ENCODE measurements at places on chromosomes 1 and 21.

DNA sequence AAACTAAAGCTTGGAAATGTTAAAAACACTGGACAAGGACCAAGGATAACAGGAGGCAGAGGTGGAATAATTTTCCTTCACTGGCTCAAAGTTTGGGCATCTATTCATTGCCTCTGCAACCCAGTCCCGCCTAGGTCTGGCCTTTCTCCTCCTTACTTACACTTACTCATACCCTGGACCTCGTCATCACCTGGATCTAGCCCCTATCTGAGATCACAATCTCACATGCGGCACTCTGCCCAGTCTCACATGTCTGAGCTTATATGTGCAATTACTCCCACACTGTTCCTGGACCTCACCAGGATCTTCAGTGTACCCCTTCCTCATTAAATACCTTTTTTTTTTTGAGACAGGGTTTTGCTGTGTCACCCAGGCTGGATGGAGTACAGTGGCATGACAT, 37.6 kb downstream of the NVL start:
- H3K4me1 ChIP-seq = no peaks in the 10 kb centered on the region
- H3K36me3 ChIP-seq = peaks cover 75% of the 10 kb centered on the region
- H3K27ac ChIP-seq = no peak overlapping the region
- no peak for DNase-seq

- no peaks in the 10 kb centered on the region for H3K27me3 ChIP-seq
- peaks cover 47% of the 10 kb centered on the region for H3K4me1 ChIP-seq
- H3K4me3 ChIP-seq = no peak overlapping the region
- peak; percentile 67 for DNase-seq
- peaks cover 48% of the 10 kb centered on the region for H3K36me3 ChIP-seq
These were observed 38.7 kb upstream of the IPO9 start for GRCh38 chr1:201790261-201790660.

- H3K27ac ChIP-seq = no peak overlapping the region
- no peak overlapping the region for H3K4me3 ChIP-seq
- H3K27me3 ChIP-seq = no peaks in the 10 kb centered on the region
- H3K36me3 ChIP-seq = no peaks in the 10 kb centered on the region
These were observed 65.5 kb downstream of the AKT3 start for GRCh38 chr1:243784506-243784905.

DNA sequence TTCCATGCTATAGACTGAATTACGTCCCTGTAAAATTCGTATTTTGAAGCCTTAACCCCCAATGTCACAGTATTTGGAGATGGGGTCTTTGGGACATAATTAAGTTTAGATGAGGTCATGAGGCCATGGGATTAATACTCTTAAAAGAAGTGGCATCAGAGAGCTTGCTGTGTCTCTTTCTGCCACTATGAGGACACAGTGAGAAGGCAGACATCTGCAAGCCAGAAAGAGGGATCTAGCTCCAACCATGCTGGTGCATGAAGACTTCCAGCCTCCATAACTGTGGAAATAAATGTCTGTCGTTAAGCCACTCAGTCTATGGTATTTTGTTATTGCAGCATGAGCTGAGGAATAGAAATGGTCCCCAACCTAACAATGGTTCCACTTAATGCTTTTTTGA, 99.0 kb downstream of the LTN1 start:
- no peaks in the 10 kb centered on the region for H3K36me3 ChIP-seq
- H3K27ac ChIP-seq = no peak overlapping the region
- H3K4me3 ChIP-seq = no peak overlapping the region
- no peaks in the 10 kb centered on the region for H3K4me1 ChIP-seq
- no peaks in the 10 kb centered on the region for H3K27me3 ChIP-seq
- no peak for DNase-seq

DNA sequence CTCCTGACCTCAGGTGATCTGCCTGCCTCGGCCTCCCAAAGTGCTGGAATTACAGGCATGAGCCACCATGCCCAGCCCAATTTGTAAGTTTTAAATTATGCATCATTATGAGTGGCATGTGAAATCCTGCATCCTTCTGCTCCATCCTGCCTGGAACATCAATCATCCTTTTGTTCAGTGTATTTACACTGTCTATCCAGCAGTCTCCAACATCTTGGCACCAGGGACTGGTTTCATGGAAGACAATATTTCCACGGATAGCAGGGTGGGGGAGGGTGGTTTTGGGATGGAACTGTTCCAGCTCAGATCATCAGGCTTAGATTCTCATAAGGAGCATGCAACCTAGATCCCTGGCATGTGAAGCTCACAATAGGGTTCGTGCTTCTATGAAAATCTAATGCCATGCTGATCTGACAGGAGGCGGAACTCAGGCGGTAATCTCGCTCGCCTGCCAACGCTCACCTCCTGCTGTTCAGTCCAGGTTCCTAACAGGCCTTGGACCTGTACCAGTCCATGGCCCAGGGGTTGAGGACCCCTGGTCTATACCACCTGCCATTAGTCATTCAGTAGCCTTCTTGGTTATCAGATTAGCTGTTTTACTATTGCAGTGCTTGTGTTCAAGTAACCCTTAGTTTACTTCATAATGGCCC, 22.2 kb upstream of the TCEA3 start:
- H3K27ac ChIP-seq = no peak overlapping the region
- peaks cover 19% of the 10 kb centered on the region for H3K36me3 ChIP-seq
- H3K4me3 ChIP-seq = no peak overlapping the region
- H3K4me1 ChIP-seq = no peaks in the 10 kb centered on the region
- H3K27me3 ChIP-seq = no peaks in the 10 kb centered on the region

DNA sequence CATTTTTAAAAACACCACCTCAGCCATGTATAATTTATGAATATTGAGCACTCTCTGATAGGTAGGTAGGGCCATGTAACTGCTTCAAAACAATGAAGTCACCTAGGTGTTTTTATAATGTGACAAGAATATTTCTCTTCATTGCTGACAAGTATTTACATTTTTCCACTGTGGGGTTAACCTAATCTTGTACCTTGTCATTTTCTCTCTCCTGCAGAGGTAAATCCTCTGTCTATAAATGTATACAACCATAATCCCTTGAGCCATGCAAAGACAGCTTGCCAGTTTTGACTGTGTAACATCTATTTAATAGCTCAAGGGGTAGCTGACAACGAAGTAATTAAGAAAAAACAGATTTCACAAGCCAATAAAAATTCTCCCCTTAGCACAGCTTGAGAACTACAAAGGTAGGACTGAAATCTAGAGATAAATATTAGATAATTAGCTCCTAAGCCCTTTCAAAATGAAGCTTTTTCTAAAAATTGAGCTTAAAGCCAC, 137.6 kb upstream of the POGK start:
- DNase-seq = no peak
- no peaks in the 10 kb centered on the region for H3K4me1 ChIP-seq
- H3K27me3 ChIP-seq = no peaks in the 10 kb centered on the region

- H3K27me3 ChIP-seq = no peaks in the 10 kb centered on the region
- H3K4me3 ChIP-seq = no peak overlapping the region
- no peaks in the 10 kb centered on the region for H3K36me3 ChIP-seq
- no peak overlapping the region for H3K27ac ChIP-seq
- no peaks in the 10 kb centered on the region for H3K4me1 ChIP-seq
These were observed 211.0 kb upstream of the PBX1 start for GRCh38 chr1:164347980-164348379.

DNA sequence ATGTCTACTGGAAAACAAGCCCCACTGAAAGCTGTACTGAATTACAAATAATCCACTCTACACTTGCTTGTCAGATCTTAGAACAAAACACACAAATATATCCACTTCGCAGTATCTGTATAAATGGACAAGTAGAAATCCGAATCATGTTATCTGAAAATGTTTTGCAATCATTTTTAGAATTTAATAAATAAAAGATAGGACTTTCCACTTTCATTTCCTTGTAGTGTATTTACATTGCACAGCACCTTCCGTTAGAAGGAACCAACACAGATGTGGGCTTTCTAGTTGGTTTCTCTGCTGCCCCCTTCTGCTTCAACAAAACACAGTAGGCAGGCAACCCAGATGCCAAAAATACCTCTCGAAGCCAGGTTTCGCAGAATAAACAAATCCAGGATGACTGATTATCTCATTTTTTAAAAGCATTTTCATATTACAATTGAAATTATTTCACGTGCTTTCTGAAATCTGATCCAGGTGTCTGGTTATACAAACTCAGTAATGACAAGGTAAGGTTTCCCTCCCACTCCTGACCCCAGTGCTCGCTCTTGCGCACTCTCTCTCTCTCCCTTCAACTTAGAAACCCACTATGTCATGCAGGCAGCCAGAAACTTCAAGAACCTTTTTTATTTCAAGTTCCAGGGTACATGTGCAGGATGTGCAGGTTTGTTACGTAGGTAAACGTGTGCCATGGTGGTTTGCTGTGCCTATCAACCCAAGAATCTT, 389.9 kb downstream of the SMYD3 start:
- no peak overlapping the region for H3K27ac ChIP-seq
- H3K4me1 ChIP-seq = no peaks in the 10 kb centered on the region

GRCh38 chr1:214957330-214958137, 125.0 kb upstream of the KCNK2 start:
- no peaks in the 10 kb centered on the region for H3K36me3 ChIP-seq
- no peaks in the 10 kb centered on the region for H3K4me1 ChIP-seq
- DNase-seq = no peak
- H3K27me3 ChIP-seq = no peaks in the 10 kb centered on the region
- no peak overlapping the region for H3K27ac ChIP-seq

- H3K4me1 ChIP-seq = no peaks in the 10 kb centered on the region
- no peak overlapping the region for H3K4me3 ChIP-seq
- H3K36me3 ChIP-seq = no peaks in the 10 kb centered on the region
- no peak for DNase-seq
- no peak overlapping the region for H3K27ac ChIP-seq
These were observed 165.1 kb downstream of the DAB1 start for GRCh38 chr1:57258557-57259325.

- H3K27ac ChIP-seq = peak overlapping the region; percentile 90
- no peak for DNase-seq
- no peaks in the 10 kb centered on the region for H3K36me3 ChIP-seq
These were observed 2.5 kb downstream of the PBX1 start for GRCh38 chr1:164561472-164561871.

GRCh38 chr1:180577361-180577760, 18.6 kb downstream of the OVAAL start:
- DNase-seq = no peak
- no peaks in the 10 kb centered on the region for H3K36me3 ChIP-seq
- H3K27me3 ChIP-seq = no peaks in the 10 kb centered on the region
- H3K4me1 ChIP-seq = no peaks in the 10 kb centered on the region
- no peak overlapping the region for H3K4me3 ChIP-seq
- no peak overlapping the region for H3K27ac ChIP-seq
